ENCODE measurements at places on chromosomes 4 and X.

DNA sequence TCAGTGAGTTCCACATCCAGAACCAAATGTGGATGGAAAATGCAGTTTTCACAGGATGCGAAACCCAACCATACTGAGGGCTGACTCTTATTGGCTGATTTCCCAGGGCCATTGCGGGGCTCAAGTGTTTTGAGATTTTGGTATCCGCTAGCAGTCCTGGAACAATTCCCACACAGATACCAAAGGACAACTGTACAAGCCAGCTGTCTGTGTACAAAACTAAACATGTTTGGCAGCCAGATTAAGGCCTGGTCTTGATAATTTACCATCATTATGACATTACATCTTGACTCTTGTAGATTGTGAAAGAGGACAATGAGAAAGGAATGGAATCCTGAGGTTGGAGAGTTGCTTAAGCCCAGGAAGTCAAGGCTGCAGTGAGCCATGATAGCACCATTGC lies 121.9 kb downstream of the DKK2 start:
- no peak for DNase-seq

DNA sequence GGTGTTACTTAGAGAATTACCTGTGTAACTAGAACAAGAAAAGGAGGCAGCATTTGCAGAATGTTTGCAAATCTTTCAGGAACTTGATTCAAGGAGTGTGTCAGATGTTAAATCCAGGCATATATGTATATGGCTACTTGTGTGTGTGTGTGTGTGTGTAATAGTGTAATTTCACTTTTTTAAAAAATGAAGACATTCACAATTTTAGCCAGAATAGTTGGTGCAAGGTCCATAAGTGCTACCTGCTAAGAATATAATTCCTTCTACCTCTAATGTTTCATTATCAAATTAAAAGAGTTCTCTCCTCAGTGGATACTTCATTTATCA lies 158.0 kb downstream of the PALLD start:
- DNase-seq: no peak

DNA sequence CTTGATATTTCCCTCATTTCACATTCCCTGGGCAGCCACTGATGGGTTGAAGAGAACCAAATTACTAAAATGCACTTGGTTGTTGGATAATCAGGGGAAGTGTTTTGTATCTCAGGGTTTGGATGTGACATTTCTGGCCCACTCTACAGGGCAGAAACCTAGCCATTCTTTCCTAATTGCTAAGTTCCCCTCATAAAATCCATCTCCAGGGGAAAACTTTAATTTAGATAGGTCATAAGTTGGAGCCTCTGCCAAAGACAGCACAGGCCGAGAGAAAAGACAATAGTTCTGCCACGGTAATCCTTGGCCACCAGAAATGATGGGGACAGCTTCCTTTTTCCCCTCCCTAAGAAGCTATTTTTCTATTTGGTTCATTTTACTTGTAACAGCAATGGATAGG lies 192.7 kb upstream of the C1QTNF7 start:
- no peak for DNase-seq

DNA sequence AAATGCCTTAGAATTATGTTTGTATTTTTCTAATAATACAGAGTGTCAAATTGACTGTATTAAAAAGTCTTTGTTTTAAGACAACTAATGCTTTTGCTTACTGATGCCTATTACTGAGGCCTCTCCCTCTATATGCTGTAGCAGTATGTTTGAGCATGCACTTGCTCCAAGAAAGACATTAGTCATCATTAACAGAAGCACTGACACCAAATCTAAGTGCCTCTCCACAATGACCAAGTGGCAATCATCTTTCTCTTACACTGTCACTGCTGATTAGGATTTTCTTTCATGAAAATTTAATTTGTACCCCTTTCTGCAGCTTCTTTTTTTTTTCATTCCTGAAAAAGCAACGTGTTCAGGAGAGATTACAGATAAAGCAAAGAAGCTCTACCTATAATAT lies 11.1 kb upstream of the MAB21L2 start:
- DNase-seq: no peak

DNA sequence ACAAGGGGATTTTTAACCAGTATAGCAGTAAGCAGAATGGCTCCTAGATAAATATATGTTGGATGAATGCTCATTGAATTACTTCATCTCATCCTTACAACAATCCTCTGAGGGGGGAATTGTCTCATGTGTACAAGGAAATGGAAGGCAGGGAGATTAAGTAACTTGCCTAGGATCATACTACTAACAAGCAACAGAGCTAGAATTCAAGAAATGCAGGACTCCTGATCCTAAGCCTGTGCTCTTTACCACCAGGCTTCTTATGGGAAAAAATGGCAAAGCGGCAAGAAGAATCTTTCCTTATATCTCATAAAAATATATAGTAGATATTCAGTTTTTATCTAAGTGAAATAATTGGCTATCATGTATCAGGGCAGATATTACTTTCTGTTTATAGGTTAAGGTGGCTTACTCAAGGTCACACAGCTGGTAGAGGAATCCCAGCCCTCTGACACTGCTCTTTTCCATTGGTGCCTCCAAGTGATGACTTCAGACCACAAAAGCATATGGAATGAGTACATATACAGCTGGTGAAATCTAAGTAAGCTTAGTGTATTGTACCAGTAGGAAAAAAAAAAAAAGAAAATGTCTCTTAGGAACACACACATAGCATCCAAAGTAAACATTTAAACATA lies 2.1 kb downstream of the ABHD18 start:
- no peak for DNase-seq

GRCh38 chrX:50889582-50889981 lies 21.0 kb upstream of the BMP15 start:
- no peak for DNase-seq

DNA sequence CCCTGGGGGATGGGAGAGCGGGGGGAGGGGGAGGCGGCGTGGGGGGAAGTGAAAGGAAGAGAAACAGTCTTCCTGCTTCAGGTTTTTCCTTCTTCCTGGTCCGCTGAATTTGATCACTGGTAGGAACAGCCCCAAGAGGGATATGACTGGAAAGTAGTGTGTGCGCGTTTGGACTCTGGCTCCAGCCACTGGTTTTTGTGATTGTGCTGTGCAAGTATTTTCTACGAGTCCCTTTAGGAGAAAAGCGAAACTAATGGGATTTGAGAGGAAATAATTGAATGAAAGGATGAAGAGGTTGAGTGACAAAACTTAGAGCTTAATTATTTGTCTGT lies 836 bp downstream of the PRRG1 start:
- DNase-seq: no peak

DNA sequence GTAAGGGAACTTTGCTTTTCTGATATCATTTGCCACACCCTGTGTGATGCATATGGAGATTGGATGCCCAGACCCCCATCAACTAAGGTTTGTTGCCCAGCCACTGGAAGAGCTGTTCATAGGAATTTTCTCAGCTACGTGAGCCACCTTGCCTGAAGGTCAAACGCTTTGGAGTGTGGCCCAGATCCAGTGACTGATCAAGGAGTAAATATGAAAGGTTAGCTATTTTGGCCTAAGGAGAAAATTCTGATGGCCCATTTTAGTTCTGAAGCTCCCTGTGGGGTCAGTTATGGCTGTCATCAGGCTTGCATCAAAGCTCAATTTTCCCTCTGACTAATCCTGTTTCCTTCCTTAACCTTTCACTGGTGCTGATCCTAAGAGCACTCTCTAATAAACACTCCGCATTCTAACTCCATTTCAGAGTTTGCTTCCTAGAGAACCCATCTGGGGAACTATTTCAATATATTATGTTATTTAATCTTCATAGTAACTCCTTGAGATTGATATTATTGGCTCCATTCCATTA lies 407.7 kb downstream of the SPRY1 start:
- no peak for DNase-seq

DNA sequence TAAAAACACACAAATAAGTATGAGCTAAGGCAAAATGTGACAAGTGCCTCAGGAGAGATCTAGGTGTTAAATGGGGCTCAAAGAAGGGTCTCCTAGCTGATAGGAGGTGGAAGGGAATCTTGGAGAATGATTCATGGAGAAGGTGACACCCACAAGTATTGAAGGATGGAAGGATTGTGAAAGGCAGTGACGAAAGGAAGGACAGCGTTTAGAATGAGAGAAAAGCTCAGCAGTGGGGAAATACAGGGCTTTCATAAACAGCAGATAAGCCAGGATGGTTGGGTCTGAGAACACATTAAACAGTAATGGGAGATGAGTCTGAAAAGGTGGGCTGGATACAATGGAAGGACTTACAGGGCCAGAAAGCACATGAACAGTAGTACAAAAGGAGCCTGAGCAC lies 11.5 kb downstream of the ANXA5 start:
- no peak for DNase-seq

DNA sequence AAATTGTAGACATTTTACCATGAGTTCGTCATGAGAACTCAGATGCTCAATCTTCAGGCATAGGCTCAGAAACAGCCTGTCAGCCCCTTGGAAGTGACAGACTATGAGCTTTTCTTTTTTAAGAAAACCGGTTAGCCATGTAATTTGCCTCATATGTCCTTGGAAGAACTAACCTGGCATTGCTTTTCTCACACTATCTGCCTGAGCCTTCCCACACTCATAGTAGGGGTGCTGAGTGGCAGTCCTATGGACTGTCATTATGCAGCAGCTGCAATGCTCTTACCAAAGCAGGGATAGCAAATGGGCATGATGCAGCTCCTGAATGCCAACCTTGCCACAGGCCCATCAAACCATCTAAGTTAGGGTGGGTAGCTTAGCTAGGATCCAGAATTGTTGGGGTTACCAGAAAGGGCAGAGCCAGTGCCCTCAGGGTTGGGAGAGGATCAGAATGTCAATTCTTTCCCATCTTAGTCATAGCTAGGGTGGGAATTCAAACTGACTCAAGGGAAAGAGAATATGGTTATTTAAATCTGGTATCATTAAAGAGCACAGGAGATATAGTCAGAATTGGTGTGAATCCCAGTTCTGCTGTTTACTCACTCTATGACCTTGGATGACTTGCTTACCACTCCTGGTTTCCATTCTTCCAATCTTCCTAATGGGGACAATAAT lies 230.6 kb upstream of the CPEB2 start:
- no peak for DNase-seq

Data from G401 (cell line).